ENCODE measurements at places on chromosomes 12 and 14.

DNA sequence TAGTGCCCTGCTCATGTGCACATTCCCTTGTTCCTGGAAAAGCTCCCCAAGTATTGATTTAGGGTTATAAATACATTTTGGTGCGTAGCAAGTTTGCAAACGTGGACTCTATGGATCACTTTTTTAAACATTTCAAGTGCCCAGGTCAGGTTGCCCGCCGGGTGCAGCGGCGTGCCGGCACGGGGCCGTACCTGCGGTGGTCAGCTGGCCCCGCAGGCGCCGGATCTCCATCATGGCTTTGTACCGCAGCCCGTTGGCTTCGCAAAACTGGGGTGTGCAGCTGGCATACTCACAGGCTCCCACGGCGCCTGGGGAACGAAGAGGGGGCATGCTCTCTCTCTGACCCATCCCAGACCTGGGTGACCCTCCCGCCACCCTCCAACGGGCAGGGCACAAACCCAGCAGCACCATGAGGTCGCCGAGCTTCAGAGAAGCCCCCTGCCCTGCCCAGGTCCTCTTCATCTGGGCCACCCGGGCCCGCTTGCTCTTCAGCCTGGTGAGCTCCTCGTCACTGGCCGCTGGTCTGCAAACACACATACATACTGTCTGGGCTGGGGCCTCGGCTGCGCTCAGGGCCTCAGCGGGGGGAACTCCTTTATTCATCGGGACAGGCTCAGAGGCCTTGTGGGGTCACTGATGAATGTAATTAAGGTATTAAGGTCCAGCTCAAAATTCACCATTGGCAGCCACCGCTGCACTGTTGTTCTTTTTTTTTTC is 35.1 kb downstream of the DHX37 start:
- peak; percentile 21 for DNase-seq

DNA sequence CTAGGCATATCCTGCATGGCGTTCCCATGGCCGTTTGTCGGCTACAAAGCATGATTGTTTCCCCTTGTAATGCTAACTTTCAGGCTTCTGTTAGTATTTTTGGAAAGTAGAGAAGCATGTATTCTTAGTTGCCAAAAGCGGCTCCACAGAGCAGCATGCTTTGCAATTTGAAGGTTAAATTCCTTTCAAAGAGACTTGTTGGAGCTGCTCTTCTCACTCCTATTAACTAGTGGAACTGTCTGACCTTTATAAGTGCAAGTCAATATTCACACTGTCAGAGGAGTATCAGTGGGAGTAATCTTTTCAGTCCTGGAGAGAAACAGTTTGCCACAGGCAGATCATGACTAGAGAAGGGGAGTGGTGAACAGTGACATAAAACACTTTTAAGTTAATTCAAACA is 656.1 kb upstream of the NOVA1 start:
- DNase-seq: no peak

DNA sequence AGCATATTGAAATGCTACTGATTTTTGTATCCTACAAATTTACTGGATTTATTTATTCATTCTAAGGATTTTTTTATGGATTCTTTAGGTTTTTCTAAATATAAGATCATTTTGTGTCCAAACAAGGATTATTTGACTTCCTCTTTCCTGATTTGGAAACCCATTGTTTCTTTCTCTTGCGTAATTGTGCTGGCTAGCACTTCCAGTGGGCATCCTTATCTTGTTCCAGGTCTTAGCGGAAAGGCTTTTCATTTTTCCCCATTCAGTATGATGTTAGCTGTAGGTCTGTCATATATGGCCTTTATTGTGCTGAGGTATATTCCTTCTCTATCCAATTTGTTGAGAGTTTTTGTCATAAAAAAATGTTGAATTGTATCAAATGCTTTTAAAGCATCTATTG is 57.2 kb upstream of the RHOJ start:
- DNase-seq: no peak

DNA sequence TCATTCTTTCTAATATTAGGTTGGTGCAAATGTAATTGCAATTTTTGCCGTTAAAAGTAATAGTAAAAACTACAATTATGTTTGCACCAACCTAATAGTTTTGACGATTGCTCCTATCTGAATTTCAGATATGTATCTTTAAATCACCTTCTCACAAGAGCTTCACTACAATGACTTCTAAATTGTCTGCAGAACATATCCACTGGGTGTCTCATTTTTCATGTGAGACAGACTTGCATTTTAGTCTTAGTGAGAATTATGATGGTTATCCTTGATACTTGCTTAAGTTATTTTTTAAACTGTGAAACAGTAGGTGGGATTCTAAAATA is 84.6 kb downstream of the ITPR2 start:
- no peak for DNase-seq

GRCh38 chr14:73780391-73780790 is 66.2 kb upstream of the PNMA1 start:
- no peak for DNase-seq

DNA sequence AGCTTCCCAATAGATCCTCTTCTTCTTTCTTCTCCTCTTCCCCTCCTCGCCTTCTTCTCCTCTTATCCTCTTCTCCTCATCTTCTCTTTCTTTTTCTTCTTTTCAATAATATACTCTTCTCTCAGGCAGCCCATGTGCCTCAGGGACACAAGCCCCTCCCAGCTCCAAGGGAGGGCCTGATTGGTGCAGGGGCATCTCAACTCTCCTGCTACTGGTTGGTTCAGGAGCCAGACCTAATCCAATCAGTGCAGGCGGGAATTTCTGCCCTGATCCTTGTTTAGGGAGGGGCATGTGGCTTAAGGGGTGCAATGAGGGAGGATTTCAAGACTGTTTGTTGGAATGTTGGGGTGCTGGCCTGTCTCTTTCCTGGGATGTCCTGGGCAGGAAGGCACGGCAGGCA is 9.0 kb downstream of the SERPINA12 start:
- DNase-seq: no peak

DNA sequence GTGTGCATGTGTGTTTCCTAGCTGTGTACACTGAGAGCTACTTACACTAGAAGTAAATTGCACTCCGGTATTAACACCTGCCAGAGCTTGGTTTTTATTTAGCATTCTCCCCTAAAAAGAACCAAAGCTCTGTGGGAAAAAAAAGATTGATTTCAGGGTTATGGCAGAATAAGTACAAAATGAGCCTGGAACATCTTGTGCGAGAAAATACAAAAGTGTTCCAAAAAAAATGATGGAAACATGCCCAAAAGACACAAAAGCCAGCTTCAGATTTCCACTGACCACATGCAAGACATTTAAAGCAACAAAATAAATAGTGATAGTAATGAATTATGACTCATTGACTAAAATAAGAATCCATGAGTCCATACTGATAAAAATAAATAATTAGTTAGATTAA is 188.3 kb downstream of the GXYLT1 start:
- no peak for DNase-seq

- DNase-seq: no peak
These were observed 320.4 kb upstream of the DDHD1 start for GRCh38 chr14:53473480-53473879.

GRCh38 chr12:132143336-132144071 is 615 bp downstream of the DDX51 start:
- peak; percentile 62 for DNase-seq

- DNase-seq: no peak
These were observed 66.5 kb upstream of the CAND1 start for GRCh38 chr12:67202678-67203012.

DNA sequence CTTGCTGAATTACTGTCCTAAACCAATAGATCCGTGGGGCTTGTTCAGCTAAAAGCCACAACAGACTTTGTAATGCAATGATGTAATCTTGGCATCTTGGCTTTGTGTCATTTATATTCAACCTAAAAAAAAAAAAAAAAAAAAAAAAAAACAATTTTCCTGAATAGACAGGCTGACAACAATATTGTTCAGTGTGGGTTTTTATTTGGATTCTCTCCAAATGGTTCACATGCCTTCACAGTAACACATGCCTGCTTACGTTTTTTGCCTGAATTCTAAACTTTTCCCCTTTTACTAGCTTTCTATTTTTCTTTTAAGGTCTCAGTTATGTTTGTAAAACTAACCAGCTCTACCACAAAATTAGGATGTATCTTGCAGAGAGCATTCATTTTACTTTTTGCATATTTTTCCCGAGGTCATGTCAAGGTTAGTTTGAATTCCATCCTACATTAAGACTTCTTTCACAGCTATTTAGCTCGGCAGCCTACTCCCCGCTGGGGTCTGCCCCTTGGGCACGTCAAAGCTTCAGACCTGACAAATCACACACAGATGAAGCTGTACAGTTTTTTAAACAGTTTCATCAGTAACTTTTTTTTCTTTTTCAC is 213.7 kb upstream of the NPAS3 start:
- no peak for DNase-seq

DNA sequence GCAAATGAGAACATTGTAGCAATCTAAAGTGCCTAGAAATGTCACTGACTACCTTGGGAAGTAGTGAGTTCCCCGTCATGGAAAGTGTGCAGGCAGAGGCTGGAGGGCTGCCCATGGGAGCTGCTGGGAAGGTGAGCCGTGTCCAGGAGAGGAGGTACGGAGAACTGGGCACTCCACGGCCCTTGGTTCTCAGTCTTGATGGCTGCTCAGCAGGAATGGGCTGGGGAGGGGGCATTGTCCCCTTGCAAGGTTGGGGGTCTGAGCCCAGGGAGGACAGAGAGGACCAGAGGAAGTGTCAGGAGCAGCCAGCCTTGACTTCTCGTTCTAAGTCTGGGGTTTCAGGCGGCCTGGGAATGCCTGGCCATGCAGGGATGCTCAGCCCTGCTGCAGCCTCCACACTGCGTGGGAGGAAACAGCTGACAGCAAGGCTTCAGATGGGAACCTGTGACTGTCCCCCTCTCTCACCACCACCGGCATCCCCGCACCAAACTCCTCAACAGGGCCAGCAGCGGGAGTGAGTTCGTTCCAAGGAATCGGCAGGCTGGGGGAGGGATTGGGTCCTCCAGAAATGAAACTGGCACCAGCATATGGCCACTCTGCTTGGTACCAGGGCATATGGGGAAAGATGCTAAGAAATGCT is 140.2 kb downstream of the BCL11B start:
- no peak for DNase-seq

DNA sequence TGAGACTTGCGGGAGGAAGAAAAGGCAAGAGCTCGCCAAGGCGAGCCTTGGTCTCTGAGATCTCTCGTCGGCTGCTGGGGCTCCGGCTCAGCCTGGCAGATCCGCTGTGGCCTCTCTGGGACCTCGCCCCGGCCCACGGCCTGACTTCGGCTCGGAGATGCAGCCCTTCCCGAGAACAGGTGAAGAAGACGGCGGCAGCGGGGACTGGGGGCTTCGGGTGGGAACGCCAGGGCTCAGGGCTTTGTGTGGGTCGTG is 6.0 kb upstream of the HOXC9 start:
- DNase-seq: no peak

GRCh38 chr14:79971330-79971729 is 240.0 kb downstream of the DIO2 start:
- DNase-seq: no peak

- DNase-seq: no peak
These were observed 57.6 kb upstream of the OTOGL start for GRCh38 chr12:80041692-80042091.

- no peak for DNase-seq
These were observed 3.7 kb upstream of the TMX1 start for GRCh38 chr14:51236314-51236713.

GRCh38 chr12:94148739-94149118 is 352 bp downstream of the PLXNC1 start:
- DNase-seq: peak; percentile 85

DNA sequence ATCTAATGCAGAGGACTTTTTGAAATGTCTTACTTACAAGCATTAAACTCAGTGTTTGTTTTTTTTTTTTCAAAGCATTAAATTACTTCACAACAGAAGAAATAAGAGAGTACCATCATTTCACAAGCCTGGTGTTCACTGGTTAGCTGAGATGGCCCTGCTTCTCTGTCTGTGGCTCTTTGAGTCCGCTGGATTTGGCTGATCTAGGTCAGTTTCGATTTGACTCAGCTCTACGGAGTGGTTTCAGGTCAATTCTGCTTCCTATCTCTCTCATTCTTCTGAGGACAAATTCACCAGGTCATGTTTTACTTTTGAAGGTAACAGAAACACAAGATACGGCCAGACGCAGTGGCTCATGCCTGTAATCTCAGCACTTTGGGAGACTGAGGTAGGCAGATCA is 1066.1 kb downstream of the FLRT2 start:
- DNase-seq: no peak

DNA sequence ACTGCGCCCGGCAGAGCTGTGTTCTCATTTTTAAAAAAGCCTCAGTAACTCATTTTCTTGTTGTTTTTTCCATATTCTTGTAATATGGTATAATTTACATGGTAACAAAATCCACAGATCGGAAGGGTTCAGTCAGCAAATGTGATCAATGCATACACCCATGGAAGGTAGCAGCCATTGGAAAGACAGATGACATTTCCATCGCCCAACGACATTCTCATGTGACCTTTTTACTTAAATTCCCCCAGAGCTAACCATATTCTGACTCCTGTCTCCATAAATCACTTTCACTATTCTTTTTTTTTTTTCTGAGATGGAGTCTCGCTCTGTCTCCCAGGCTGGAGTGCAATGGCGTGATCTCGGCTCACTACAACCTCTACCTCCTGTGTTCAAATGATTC is 4.9 kb downstream of the PEBP1 start:
- DNase-seq: no peak

DNA sequence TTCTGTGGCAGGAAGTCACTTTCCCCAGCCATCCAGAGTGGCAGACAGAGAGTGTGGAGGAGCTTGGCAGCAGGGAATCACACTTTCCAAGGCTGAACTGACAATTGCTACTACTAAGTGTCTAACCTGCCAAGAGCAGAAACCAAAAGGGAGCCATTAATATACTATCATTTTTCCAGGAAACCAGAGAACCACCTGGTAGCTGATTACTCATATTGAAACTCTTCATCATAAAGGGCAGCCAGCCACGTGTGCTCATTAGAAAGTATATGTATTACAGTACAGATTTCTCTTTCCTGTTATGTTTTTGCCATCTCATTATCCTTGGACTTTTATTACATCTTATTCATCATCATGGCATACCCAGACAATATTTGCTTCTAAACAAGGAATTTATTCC is 374.9 kb downstream of the GXYLT1 start:
- no peak for DNase-seq

GRCh38 chr12:48814262-48815125 is 3.8 kb upstream of the CACNB3 start:
- peak; percentile 96 for DNase-seq

Measured in SK-N-SH (cell line).